Activated CD4-positive, alpha-beta T cell treated with anti-CD3 and anti-CD28 coated beads, Interleukin-2, amount 50 U/mL, for 24 hours (primary cell): ENCODE measurements at places on chromosomes 1 and 21.

DNA sequence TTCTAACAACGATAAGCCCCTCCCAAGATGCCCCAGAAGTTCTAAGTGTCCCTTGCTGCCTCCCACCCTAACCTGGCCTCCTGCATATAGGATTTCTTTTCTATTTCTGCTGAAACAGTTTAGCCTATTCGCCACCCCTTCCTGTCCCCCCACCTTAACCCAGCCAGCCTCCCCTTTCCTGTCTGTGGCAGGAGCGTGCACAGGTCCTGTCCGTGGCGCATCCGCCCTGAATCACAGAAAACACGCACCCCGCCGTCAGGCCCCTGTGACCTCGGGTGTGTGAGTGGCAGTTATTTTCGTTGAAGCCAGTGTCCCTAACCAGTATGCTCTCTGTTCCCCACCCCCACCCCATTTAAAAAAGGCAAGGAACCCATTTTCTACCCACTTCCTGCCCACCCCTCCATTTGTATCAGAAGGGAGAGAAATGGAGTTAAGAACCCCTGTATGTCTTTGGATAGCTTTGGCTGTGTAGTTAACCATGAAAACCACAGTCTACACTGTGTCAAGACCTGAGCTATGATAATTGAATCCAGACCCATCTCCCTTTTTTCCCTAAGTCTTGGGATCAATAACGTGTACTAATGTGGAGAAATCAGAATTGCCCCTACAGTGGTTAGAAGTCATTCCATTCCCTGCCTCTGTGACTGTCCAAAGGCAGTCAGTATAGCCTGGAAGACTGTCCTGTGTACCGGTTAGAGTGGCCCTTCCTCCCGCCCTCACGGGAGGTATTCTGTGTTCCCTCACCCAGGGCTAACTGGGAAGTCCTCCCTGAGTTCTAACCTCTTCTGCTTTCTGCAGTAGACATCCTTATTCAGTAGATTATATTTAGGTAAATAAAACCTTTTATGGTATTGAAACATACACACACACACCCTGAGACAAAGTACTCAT, 1.8 kb downstream of the PLEKHO1 start:
- DNase-seq: no peak

GRCh38 chr1:156980551-156980950, 60.1 kb downstream of the LRRC71 start:
- DNase-seq: no peak

- no peak for DNase-seq
Observed at GRCh38 chr21:35043549-35043948, 5.6 kb downstream of the RUNX1 start.

DNA sequence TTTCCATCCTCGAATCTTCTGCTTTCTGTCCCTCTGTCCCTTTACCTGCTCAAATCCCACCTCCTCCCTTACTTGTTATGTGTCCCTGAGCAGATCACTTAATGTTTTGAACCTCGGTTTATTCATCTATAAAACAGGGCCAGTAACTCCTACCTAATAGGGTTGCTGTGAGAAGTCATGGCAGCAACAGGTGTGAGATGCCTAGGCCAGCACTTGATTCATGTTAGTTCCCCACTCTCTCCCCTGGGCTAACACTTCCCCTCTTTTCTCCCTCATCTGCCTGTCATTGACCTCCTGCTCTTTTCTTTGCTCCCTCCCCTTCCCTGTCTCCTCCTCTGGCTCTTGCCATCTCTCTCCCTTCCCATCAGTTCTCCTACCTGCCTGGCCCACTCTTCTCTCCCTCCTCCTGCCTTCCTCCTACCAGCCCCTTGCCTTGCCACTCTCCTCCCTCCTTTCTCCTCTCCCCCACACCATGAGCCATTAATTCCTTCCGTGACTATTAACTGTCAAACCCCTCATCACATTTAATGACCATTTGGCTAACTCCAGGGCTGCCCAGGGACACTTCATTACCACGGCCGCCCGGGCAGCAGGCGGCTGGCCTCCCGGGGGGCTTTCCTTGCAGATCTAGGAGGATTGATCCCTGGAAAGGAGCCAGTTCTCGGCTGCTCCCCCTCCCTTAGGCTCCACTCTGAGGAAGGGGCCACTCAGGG, 90.6 kb upstream of the CD1D start:
- DNase-seq: no peak

- no peak for DNase-seq
Observed at GRCh38 chr1:48007047-48007446, 9.9 kb upstream of the TRABD2B start.

GRCh38 chr1:98211271-98211845, 290.5 kb upstream of the DPYD start:
- DNase-seq: no peak

DNA sequence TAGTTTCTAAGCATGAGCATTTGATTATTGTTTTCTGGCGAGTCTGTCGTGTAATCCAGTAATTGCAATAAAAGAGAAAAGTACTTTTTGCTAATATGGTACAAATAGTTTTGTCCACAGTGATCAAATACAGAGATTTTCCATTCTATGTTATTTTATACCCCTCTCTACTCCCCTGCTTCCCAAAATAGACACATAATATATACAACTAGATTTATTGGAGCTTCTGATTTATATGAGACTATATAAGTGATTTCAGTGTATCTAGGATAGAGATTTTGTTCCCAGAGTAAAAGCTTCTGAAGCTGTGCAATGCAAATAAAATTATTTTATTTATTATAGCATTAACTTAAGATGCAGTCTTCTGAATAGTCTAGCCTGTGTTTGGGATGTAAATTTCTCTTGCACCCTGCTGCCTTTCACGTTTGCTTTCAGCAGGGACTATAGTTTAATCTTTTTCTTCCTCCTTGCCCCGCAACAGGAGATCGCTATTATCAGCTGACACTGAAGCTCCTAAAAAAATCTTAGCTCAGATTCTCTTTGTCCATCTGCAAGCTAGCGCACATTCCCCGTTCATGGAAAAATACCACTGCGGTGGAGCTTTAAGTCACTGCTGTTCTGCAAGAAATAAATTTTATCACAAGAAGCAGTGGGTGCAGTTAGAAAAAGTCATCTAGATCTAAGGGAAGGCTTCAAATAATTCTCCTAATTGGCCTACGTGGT, 273.3 kb downstream of the DISC1 start:
- DNase-seq: no peak

DNA sequence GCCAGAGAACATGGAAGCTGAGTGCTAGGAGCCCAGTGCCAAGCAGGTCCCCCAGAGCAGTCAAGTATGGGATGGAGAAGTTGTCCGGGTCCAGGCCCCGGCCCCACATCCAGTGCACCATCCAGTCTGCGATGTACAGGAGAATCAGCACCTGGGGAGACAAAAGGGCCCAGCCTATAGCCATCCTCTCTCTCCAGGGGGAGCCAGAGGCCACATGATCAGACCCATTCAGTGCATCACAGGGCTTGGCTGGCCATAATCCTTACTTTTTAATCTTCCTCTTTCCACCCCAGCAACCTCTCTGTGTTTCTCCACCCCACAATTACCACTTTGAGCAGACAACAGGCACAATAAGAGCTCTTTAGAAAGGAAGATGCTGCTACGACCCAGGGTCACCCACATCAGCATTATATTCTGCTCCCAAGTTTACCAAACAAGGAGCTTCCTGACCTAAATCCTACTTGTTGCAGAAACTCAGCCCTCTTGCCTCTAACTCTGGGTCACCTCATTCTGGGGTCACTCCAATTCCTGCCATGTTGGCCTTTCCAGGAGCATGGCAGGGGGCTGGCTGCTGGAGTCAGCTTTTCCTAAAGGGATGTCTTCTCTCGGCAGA, 16.4 kb upstream of the RAB29 start:
- peak; percentile 39 for DNase-seq
